Cardiac muscle cell (in vitro differentiated cells and primary cell): ENCODE measurements at places on chromosomes 3 and 15.

DNA sequence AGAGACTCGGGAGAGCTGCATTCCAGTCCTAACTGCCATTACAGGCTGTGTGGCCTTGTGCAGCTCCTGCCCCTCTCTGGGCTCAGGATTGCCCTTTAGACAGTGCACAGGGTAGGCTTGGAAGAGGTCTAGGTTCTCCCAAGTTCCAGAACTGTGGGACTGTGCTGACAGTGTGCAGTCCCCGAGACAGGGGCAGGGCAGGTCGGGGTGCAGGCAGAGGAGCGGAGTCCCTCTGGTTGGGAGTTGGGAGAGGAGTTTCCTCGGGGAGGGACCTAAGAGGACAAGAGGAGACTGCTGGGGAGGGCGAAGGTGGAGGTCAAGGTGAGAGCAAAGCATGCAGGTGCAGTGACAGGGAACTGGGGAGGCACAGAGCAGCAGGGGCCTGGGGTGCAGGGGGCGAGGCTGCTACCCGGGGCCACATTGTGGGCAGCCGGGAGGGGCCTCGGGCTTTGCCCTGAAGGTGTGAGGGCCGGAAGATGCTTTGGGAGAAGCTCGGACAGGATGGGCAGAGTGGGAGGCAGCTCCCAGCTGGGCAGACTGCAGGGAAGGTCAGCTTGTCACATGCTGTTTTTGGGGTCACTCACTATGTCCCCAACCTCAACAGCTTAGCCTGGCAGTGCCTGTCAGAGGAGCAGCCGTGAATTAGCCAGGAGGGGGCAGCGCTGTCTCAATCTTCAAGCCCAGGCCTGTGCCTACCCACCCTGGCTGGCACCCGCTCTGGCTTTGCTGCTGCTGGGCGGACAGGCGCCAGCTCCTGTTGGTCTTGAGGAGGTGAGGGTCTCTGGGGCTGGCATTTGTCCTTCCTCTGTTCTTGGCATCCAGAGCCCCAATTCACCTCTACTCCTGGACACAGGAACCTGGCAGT lies 15.4 kb upstream of the CSPG4 start:
- peak; percentile 52 for DNase-seq

- no peak for DNase-seq
Measured at GRCh38 chr3:168213920-168214319, 118.2 kb upstream of the GOLIM4 start.

GRCh38 chr3:129549006-129549800 lies 6.2 kb downstream of the H1-8 start:
- DNase-seq: no peak

DNA sequence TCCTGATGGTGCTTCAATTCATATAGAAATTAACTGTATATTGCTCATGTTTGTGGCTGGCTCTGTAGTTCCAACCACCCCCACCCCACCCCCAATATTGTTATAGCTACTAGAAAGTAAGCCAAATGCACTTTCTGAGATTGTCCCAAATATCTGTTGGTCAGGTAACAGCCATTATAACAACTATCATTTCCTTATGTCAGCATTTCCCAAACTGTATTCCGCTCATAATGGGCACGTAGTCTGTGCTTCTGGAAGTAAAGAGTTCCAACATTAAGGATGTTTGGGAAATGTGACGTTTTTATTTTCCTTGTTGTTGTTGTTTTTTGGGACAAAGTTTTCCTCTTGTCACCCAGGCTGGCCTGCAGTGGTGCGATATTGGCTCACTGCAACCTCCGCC lies 12.2 kb upstream of the TBL1XR1 start:
- DNase-seq: no peak

DNA sequence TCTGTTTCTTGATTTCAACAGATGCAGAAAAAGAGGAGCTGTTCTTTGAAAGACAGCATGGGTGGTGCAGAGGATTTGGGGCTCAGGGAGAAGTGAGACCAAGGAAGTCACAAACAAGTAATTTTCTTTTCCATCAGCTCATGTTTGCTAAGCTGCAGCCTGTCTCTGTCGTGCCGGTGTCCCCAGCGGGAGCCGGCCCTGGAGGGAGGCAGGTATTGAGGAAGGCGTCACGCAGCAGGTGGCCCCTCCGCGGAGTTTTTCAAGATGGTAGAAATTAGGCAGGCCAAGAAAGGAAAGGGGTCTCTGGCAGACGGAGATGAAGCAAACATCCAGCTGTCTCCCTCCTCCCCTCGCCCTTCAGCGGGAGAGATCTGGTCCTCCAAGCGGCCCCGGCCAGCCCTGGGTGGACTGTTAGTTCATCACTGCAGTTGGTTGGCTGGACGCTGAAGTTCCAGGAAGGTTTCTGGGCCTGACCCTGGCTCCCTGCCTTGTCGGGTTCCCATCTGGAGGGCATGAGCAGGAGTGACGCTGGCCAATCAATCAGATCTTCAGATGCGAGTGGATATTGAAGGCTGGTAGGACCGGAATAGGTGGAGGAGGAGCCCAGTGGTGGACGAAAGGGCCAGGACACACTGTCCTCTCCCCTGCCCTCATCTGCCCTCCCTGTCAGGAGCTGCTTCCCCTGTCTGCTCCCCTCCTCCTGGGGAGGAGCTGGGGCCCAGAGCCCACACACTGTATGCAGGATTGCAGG lies 27.7 kb upstream of the MUC4 start:
- no peak for DNase-seq

GRCh38 chr3:110526777-110527727 lies 544.6 kb upstream of the NECTIN3 start:
- DNase-seq: no peak

GRCh38 chr3:119794401-119794800 lies 12.5 kb downstream of the NR1I2 start:
- DNase-seq: no peak

DNA sequence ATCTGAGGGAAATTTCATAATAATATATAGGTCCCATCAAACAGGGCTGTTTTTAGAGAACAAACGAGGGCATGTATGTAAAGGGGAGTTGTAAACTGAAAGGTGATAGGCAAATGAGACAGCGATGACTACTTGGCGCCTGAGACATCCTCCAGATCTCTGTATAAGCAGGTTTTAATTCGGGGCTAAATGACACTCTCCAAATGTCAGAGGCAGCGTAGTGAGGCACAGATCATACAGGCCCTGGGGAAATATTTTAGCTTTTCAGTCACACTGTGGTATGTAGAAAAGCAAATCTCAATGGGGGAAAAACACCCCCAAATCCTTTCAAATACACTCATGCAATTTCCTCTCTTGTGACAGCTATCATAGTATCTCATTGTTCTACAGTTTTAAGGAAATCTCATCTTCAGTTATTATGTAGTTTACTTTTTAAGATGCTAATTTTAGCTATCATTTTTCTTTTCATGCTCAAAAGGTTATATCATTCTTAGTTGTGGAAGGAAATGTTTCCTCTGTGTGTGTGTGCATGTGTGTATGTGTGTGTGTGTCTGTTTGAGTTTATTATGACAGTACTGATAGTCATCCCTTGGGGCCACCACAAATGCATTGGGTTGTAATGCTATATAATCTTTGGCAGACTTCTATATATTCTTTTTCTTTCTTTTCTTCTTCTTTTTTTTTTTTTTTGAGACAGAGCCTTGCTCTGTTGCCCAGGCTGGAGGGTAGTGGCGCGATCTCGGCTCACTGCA lies 1.1 kb downstream of the TPRG1 start:
- no peak for DNase-seq

DNA sequence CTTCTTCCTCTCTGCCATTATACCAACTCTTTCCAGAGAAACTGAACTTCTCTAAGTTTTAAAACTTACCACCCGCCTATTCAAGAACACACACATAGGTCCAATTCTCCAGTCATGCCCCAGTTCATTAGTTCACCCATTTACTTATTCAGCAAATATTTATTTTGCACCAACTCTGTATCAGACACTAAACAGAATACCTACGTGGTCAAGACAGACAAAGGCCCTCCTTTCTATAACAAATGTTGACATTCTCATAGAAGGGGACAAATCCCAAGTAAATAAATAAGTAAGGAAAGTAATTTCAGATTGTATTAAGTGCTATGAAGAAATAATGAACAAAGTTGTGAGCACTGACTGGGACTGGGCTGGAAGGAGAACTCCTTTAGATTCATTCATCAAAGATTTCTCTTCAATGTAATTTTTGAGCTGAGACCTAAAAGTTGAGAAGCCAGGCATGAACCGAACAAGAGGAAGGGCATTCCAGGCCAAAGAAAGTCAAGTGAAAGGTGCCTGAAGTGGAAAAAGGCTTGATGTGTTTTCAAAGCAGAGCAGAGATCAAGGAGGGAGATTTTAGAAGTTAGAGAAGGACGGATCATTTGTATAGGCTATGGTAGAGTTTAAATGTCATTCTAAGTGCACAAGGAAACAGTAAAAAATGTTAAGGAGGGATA lies 120.4 kb downstream of the P3H2 start:
- no peak for DNase-seq

DNA sequence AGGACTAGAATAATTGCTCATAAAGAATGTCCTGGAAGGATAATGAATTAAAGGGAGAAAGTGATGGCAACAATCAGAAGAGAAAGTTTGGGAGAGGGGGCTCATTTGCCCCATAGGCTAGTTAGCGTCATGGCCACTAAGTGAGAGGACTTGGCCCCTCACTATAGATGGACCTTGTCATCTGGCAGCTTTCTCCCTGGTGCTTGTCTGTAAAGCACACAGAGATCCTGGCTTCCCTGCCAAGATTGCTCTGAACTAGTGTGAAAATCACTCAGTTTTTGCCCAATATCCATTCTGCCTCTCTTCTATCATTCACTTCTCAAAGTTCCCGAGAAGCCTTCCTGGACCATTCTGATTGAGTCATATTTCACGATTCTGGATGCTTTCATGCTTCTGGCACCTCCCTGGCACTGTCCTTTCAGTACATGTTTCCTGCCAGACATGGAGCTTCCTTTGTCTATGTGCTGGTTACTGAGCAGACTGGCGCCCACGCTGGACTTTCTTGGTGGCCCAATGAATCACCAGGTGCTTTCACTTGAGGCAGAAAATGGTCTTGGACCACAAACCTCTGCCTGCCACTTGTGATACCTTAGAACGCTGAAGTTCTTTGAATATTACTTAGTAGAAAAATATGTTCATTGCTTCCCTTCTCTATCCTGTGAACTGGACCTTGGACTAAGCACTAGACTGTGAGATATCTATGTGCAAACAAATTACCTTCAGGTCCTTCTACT lies 709.6 kb upstream of the CFAP20DC start:
- no peak for DNase-seq

GRCh38 chr3:15633766-15634598 lies 32.4 kb downstream of the BTD start:
- DNase-seq: no peak

GRCh38 chr3:64575211-64575844 lies 112.5 kb downstream of the ADAMTS9 start:
- DNase-seq: peak; percentile 40

- no peak for DNase-seq
Measured at GRCh38 chr3:9783954-9784353, 8.3 kb downstream of the TADA3 start.

GRCh38 chr3:61955483-61955882 lies 394.1 kb downstream of the PTPRG start:
- no peak for DNase-seq

- no peak for DNase-seq
Measured at GRCh38 chr15:70319466-70319865, 221.7 kb upstream of the TLE3 start.

- peak; percentile 66 for DNase-seq
Measured at GRCh38 chr3:172467170-172467824, 19.0 kb upstream of the GHSR start.

DNA sequence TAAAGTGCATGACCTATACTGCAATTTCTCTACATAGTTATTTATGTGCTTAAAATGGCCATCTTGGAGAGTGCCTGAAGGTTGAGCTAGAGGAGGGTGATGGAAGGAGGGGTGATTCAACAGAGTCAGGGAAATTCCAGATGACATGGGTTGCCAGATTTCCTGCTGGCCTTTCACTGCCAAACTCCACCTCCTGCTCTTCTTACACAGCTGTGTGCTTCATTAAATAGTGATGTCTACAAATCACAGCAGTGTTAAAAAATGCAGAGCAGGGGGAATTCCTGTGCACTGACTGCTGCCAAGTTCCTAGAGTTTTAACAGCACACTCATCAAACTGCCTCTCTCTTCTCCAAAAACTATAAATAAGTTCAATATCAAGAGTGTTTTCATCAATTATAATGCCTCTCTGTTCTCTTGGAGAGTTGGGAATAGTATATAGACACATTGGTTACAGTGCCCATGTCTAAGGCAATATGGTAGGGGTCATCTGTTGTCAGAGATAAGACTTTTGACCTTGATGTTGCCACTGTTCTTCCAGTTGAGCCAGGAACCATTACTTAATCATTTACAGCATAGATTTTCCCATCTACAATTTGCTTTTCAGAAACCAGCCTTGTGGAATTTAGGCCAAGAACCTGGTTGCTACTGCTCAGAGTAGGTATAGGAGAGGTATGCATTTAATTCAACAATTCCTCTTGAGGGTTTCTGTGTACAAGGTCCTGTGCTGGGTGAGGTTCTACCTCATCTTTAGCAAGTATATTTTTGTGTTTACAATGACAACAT lies 79.6 kb downstream of the TP63 start:
- no peak for DNase-seq

- no peak for DNase-seq
Measured at GRCh38 chr15:31262901-31263671, 63.5 kb upstream of the KLF13 start.

GRCh38 chr15:71133747-71134472 lies 18.6 kb downstream of the THSD4 start:
- no peak for DNase-seq

DNA sequence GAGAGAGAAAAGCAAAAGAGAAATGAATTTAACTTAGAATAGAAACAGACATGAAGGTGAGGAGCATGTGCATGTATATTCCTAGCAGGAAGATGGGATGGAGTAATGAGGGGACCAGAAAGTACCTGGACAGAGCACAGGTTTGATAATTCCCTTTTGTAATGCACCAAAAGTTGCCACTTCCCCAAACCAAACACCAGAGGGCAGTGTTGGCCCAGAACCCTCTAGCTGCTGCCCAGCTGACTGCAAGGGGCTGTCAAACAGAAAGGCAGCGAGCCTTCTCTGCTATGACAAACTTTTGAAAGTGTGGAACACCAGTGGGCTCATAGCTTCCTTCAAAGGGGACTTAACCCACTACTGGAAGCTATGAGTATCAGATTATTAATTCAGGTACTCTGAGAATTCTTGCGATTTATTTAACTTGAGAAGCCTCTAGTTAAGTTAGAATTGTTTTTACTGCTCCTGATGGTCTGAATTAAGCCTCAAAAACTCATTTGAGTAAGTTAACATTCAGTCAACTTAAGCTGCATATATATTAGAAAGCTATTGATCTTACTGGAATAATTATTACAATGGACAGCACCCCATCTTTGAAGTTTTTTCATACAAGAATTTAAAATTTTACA lies 234.9 kb downstream of the NEK10 start:
- DNase-seq: peak; percentile 77

GRCh38 chr3:33144433-33144832 lies 30.6 kb downstream of the CRTAP start:
- DNase-seq: no peak

GRCh38 chr15:89728254-89728653 lies 22.8 kb downstream of the MESP1 start:
- DNase-seq: no peak

GRCh38 chr15:101596633-101597032 lies 55.5 kb downstream of the TM2D3 start:
- DNase-seq: no peak
